ENCODE measurements at places on chromosomes 16 and 17.

DNA sequence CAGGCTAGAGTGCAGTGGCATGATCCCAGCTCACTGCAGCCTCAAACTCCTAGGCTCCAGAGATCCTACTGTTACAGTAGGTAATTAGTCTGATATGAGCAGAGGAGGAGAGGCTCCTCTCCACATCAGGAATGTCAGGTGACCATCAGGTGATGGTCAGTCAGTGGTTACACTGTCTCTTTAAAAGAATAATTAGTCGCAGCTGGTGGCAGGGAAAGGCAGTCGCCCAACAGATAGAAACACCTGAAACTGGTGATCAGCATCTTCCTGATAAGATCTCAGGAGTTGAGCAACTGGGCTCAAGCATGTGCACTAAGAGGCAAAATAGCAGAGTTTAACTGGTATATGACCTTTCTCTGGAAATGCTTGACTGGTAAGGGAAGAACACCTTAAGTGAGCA is 21.5 kb upstream of the ABCA5 start:
- DNase-seq, result no peak

- DNase-seq, result no peak
Observed at GRCh38 chr17:3448059-3448665, 14.5 kb upstream of the OR1E2 start.

DNA sequence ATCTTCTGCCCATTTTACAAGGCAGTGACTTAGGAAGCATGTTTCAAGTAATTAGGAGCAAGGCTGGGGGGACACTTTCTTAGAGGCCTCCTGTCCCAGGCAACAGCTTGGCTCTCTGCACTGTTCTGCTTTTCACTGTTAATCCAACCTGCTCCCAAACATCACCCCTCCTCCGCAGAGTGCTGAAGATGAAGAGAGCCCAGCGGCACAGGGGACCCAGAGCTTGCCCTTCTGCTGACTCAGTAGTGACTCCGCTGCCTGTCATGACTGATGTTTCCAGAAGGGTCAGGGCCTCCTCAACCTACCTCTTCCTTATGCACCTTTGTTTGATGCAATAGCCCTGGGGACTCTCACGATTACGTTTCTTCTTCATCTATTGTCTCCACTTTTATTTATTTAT is 38.9 kb upstream of the NDRG4 start:
- DNase-seq, result no peak

DNA sequence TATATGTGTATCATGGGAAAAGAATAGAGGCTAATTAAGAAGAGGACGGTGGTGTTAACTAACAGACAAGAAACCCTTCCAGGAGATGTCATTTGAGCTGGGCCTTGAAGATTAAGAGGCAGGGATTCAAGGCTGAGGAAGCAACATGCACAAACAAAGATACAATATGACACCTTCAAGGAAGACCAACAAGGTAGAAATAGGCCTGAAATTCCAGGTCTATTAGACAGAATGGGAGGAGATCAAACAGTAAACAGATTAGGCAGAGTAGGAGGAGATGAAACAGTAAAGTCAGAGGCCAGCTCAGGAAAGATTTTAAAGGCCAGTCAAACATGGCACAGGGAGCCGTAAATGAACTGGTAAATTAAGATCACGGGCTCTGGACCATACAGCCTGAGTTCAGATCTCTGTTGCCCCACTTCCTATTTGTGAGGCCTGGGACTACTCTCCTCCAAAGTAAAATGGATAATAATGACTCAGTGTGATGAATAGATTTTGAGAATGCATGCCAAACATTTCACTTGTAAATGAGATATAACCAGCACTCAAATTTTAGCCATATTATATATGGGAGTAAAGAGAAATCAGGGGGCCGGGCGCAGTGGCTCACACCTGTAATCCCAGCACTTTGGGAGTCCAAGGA is 38.9 kb downstream of the USP31 start:
- no peak for DNase-seq

DNA sequence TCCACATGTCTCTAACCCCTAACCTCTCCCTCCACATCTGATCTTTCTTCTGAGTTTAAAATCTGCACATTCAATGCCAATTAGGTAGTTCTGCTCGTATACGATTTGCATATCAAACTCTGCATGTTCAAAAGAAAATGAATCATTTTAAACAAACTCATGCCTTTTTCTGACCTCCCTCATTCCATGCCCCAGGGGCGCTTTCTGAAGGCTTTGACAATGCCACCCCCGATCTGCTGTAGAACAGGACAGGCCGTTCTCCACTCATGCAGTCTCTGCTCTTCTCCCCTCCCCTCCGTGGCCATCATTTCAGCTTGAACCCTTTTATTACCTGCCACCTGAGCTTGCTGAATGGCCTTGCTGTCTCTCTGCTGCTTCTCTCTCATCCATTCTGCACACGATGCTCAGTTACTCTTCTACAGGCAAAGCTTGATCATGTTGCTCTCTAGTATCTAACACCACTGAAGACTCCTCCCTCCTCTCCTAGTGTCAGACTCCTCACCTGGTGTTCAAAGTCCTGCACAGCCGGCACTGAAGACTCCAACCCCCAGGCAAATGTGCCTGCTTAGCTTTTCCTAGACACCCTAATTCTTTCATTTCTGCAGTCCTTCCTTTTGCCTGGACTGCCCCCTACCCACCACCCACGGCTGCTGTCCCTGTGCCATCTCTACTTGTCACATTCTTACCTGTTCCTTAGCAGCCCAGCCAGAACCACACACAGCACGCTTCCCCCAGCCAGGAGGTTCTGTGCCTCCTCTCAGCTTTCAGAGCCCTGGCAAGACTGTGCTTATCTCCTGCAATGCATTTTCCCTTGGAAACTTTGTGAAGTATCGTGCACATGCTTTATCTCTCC is 6.2 kb downstream of the TMEM238L start:
- no peak for DNase-seq

- DNase-seq, result no peak
Observed at GRCh38 chr17:33082529-33083173, 91.0 kb downstream of the SPACA3 start.

DNA sequence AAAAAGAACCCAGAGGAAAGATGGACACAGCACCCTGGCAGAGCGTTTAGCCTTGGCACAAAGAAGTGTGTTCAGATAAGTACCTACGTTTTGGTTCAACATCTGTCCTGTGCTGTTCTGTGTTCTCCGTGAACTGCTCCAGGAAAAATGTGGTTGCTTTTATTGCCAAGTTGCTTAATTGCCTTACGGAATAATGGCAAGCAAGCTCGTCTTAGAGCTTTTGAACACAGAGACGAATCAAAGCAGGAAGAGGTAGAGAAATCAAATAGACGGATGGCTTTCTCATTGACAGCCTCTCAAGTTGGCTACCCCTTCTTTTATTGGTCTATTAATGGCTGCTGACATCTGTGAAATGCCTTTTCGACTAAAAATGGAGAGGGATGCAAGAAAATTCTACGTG is 911.1 kb upstream of the EEF2KMT start:
- DNase-seq, result no peak

DNA sequence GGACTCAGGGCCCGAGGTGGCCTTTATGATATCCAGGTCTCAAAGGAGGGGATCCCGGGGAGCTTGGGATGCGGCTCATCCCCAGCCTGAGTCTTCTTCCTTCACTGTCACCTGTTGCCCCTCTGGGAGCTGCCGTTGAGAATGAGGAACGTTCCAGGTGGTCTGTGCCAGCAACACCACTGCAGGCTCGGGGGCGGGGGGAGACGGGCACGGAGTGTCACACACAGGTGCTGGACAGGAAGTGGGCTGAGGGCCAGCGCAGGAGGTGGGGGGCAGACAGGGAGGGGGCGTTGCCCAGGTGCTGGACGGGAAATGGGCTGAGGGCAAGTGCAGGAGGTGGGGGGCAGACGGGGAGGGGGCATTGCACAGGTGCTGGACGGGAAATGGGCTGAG is 28.2 kb downstream of the METRNL start:
- no peak for DNase-seq

- DNase-seq, result no peak
Observed at GRCh38 chr16:31486045-31486444, 3.1 kb downstream of the SLC5A2 start.

DNA sequence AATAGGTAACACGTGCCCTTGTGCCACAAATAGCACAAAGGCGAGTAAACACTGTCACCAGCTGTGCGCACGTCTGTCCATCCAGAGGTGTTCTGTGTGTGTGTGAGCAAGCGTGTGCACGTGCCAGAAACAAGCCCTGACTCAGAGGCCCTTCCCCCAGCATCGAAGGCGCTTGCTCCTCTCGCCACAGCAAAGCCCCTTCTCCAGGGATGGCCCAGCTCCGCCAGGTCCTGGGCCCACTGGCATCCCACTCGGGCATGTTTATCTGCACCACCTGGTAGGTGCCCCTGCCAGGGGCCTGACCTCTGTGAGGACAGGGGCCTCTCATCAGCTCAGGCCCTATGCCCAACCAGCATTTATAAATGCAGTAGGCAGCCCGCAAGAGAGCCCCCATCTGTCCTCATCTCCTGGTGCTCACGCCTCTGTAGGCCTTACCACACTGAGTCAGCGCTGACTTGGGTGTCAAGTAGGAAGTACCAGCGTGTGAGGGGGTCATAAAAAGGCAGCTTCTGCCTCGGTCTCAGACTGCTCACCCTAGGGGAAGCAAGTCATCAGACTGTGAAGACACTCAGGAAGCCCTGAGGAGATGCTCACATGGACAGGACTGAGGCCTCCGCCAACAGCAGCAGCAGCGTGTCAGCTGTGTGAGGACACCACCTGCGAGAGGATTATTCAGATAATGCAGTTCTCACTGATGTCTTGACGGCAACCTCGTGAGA is 10.8 kb downstream of the TMEM235 start:
- peak; percentile 84 for DNase-seq

GRCh38 chr16:554640-555365 is 5.4 kb upstream of the PRR35 start:
- no peak for DNase-seq

DNA sequence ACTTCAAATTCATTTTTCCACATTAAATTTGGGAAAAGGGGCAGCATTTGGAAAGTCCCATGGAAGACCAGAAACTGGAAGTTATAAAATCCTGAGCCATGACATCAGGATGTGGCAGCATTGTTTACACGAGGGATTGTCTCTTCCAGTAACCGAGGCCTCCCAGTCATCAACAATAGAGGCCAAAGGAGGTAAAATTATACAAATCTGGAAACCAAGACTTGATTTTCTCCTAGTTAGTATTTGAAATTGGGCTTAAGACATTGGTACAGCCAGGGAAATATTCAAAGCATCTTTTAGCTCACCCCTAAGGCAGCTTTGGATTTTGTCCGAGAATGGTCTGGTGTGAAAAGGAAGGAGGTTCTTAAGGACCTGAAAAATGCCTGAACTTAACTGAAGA is 251.6 kb upstream of the FOXF1 start:
- no peak for DNase-seq

DNA sequence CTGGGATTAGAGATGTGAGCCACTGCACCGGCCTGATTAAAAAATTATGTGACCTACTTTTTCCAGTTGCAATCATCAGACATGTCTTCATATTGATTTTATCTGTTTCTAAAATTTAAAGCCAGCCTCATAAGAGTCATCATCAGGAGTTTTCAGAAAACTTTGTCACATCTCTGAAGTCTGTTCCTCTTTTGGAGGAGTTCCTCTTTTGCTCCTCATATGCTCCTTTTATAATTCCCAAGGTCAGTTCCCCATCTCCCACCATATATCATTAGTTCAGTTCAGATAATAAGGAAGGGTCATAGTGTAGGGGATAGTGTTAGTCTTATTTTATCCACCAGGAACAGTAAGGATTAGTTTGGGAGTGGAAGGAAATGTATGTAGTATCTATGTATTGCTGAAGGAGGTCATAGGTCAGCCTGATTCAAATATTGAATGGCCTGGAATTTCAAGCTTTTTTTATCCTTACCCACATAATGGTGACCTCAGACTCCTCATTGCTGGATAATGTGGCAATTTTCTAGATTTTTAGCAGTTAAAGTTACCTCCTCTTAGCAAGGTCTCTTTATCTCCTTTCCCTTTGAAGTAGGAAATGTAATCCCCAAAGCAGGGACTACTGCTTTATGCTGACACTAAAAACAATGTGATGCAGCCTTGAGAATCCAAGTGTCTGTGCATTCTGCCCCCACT is 13.8 kb upstream of the DUSP14 start:
- no peak for DNase-seq

DNA sequence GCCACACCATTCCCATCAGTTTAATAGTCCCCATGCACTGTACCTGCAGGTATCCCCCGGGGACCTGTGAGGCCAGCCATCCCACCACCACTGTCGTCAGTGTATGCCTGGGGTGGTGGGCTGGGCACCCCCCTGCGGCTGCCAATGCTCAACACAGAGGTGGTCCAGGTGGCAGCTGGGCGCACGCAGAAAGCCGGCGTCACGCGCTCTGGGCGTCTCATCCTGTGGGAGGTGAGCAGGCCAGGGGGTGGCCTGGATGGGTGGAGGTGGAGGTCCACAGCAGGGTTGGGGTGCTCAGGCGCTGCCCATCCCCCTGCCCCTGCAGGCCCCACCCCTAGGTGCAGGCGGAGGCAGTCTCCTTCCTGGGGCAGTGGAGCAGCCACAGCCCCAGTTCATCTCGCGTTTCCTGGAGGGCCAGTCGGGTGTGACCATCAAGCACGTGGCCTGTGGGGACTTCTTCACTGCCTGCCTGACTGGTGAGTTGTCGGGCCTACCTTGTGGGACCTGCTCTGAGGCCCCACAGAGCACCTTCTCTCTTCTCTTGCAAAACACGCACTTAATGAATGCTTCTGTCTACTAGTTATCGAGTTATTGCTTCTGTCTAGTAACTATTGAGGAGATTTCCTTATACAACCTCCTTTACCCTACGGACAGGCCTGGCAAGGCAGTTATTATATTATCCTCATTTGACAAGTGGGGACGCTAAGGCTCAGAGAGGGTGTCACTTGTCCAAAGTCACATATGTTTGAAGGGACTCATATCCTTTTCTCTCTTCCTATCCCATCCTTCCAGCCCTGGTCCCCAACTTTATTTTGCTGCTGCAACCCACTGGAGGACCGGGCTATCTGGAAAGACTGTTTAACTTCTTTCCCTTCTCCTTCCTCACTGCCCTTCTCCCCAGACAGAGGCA is 5.8 kb upstream of the TRAF4 start:
- DNase-seq, result no peak

GRCh38 chr17:67260170-67260987 is 15.4 kb upstream of the HELZ start:
- no peak for DNase-seq

DNA sequence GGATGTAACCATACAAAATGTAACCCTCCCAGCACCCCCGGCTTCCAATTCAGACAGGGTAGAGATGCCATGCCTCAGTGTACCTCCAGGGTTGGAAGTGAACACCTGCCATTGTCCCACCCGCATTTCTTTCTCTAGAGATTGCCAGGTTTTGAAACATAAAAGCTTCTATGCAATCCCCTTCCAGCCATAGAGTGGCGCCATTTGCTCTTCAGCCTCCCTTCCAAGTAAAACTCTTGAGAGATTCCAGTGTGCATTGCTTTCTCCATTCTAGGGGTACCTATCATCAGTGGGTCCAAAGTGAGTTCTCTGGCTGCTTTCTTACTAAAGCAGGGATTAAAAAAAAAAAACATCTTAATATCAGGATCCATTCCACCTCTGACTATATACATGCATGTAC is 133.1 kb upstream of the RPL38 start:
- no peak for DNase-seq

- DNase-seq, result no peak
Observed at GRCh38 chr16:28845293-28845692, 855 bp downstream of the TUFM start.
